ENCODE measurements at places on chromosomes 16 and 17.
A peak's percentile ranks its signal among the peaks of the same experiment; 100 is the strongest.

DNA sequence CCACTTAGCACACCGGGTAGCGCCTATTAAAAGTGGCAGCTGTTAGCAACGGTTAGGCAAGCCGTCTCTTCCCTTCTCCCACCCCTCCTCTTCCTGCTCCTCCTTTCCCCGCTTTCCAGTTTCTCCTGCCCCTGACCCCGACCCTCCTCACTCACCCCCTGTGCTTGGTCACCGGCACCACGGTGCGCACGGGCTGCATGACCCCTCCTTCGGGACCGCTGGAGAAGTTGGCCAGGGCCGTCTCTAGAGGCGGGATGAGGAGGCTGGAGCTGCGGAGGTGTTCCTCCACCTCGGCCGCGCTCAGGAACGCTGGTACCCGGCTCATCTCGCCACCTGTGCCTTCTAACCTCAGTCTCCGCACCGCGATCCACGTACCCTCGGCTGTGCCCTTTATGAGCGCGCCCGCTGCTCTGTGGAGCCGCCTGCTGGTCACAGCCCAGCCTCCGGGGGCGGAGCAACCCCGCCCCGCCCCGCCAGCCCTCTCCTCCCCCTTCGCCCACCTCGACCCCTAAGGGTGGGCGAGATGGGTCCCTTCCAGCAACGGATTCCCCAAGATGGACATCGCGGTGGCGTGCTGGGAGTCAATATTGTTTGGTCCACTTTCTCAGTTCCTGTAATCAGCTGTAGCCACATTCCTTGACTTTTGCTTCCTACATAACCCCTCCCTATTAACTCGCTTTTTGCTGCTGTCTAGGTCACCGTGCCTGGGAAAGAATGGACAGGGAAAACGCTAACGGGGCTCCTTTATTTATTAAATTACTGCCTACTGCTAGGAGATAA is at the start of gene CRYM:
TSS of gene CRYM (minus strand) at position 364 of the 780 bp plus-strand sequence. CDS start at position 325, 39 bp downstream.
- no peak for DNase-seq

DNA sequence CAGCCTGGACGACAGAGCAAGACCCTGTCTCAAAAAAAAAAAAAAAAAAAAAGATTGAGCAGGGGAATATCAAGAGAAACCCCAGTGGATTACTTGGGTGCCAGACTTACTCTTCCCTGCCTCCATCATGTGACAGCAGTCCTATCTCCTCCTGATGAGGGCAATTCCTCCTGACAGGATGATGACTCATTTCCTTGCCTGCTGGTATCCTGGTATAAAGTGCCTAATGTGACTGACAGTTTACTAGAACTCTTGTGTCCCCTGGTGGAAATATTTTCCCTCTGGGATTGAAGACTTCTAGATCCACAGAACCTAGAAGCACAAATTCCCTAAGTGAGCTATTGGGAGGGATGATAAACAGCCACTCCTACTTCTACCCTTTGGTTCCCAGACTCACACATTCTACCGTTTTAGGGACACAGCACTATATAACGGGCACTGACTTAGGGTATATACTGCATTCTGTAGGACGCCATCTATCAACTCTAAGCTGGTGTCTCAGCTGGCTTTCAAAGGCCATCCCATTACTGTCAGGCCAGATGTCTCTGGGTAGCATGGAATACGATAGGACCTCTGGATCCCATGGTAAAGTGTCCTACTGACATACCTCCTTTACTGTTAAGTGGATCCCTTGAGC is 114.6 kb upstream of the MED13 start:
- DNase-seq: no peak

GRCh38 chr16:66705790-66706505 is 9.4 kb upstream of the CMTM4 start:
- no peak for DNase-seq

GRCh38 chr17:34113089-34113488 is 142.0 kb upstream of the CCL2 start:
- no peak for DNase-seq

DNA sequence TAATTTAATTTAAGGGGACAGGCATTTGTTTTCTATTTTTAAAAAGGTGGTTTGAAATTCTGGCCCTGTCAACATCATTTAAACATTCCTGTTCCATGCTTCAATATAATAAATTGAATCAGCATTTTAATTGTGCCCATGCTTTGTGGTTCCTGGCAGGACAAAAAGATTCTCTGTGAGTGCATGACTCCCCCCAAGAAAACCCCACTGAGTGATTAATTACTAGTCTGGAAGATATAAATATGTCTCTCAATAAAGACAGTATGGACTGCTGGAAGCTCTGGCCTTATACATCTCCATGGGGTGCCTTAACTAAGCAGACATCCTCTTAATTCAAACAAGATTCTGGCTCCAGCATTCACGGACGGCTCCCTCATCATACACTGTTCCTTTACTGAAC is 95.0 kb upstream of the PSMD7 start:
- DNase-seq: no peak

DNA sequence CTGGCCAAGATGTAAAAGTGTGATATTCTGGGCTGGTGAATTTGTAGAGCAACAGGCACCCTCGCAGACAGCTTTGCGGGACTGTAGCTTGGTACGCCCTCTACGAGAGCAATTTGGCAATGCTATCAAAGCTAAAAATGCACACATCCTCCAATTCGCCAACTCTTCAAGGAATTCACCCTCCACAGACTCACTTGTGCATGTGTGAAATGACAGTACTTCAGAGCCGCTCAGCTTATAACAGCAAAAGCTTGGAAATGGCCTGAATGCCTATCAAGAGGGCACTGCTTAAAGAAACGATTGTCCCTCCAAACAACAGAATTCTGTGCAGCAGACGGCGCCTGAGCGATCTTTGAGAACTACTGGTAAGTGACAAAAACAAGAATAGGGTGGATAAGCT is 130.8 kb downstream of the SDK2 start:
- no peak for DNase-seq

GRCh38 chr16:66996324-66996982 is 8.1 kb downstream of the CES4A start:
- no peak for DNase-seq

- DNase-seq: no peak
Observed at GRCh38 chr17:50518384-50519023, 10.3 kb downstream of the MYCBPAP start.

DNA sequence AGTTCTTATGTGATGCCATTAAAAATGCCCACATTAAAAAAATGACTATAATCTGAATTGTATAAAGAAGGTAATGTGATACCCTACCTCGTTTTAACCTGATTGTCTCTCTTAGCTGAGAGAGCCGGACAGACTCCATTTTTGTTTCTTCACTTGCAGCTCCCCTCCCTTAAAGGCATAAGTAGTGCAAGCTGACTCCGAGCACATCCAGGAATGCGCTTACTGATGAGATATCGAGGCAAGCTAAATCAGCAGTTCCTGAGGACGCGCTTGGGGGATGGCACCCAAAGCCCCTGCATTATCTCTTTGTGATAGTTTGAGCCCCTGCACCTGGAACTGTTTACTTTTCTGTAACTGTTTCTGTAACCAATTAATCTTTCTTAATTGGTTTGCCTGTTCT is 6.3 kb downstream of the KRT24 start:
- no peak for DNase-seq

DNA sequence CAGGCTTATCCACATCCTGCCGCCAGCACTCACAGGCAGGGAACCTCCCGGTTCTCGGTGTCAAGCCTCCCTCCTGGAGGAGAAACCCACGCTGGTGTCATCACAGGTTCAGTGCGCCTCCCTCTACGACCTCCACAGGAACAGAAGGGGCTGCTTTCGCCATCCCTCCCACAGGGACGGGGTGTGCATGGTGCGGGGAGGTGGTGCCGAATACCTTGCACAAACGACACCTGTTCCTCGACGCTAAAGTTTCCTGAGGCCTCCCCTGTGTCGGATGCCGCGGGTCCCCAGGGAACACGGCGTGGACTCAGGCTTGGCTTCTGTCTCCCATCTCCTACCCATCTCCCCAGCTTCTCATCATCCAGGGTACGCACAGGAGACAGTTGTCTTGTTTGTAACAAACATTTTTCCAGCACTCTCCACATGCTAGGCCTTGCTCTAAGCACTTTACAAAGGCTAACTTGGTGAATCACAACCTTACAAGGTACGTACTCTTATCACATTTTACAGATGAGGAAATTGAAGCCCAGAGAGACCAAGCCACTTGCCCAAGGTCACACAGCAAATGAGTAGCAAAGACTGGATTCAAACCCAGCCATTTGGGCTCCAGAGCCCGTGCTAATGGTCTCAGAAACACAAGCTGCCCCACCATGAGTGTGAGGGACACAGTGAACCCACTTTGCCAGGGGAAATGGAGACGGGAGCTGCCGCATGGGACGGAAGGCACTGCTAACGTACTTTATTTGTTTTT is 271.6 kb downstream of the C16orf95 start:
- no peak for DNase-seq

GRCh38 chr17:73719588-73720071 is 75.4 kb upstream of the SDK2 start:
- no peak for DNase-seq

DNA sequence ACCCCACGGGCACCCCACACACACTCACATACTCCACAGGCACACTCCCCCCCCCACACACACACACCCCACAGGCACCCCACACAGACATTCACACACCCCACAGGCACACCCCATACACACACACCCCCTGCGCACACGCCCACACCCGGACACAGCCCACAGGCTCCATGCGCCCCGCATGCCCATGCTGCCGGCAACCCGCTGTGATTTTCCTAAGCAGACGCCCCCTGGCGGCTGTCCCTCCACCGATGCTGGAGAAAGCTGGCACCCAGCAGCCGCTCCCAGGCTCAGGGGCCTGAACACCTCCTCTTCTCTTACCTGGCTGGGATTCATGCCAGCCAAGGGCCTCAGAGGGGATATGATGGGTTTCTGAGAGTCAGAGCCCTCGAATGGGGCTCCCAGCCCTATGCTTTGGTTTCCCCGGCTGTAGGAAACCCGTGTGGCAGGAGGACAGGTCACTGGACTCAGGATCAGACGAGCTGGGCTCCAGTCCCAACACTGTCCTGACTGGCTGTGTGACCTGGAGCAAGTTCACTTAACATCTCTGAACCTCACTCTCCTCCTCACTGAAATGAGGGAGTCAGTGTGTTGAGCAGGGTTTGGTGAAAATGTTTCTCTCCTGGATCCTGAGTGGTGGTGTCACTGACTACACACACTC is 19.6 kb upstream of the TNFRSF13B start:
- DNase-seq: peak; percentile 74

GRCh38 chr16:12637002-12637401 is 166.7 kb downstream of the CPPED1 start:
- DNase-seq: no peak

DNA sequence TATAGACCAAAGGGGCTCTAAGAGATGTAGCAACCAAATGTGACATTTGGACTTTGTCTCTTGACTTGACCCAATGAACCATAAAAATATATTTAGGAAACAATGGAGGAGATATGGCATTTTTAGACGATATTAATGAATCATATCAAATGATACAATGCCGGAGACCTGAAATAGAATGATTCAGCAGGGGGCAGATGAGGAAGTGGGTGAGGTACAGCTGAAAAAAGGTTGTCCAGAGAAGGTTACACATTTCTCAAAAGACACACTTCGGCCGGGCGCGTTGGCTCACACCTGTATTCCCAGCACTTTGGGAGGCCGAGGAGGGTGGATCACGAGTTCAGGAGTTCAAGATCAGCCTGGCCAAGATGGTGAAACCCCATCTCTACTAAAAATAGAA is 16.5 kb upstream of the SNN start:
- no peak for DNase-seq

DNA sequence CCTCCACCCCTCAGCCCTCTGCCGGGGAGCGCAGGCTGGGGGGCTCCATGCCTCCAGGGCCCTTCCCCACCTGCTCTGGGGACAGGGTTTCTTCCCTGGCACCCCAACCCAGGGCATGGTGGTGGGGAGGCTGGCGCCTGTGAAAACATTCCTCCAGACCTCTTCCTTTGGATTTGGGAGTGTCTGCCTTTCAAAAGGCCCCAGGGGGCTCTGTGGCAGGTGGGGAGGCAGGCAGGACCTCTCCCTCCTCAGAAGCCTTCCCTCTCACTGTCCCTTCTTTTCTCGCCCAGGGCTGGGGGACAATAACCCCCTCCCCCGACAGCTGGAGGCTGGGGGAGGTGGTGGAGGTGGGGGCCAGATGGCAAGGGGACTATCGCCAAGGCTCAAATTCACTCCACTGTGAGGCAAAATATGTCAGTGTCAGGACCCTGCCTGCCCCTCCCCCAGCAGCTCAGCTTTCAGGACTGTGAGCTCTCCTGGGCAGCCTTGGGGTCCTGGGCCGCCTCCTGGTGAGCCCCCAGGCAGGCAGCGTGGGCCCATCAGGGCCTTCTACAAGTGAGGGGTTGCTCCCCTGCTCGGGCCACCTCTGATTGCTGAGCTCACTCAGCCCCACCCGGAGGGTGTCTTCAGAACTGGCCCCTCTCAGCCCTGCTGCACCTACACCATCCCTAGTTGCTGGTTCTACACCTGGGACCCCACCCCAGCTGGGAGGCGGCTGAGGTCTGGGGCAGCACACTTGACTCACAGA is 1.8 kb downstream of the CDH15 start:
- DNase-seq: no peak

GRCh38 chr16:84410361-84411138 is 42.2 kb downstream of the ATP2C2 start:
- DNase-seq: no peak

DNA sequence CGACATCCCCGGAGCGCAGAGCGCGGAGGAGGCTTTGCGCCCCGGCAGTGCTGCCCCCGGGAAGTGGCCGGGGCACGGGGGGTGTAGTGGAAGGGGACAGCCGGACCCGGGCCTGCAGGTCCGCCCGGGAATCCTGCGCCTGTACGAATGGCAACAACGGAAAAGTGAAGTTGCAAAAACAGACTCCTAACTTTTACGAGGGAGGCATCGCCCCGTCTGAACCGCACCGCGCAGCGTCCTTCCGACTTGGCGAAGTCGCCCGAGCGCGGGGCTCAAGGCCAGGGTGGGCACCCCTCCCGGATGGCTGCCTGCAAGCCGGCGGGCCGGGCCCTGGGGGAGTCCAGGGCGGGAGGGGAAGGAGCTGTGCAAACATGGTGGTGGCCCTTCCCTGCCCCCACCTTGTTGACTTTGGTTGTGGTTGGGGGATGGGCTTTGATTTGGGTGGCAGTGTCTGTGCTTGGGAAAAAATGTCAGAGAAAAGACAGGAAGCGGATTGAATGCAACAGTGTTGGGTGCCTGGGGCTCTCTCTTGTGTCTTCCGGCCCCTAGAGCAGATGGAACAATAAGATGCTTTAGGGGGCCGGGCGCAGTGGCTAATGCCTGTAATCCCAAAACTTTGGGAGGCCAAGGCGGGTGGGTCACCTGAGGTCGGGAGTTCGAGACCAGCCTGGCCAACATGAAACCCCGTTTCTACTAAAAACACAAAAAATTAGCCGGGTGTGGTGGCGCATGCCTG is 675 bp downstream of the RNF213 start:
- DNase-seq: peak; percentile 71

GRCh38 chr16:16108759-16109158 is 114.5 kb downstream of the ABCC6 start:
- DNase-seq: no peak

DNA sequence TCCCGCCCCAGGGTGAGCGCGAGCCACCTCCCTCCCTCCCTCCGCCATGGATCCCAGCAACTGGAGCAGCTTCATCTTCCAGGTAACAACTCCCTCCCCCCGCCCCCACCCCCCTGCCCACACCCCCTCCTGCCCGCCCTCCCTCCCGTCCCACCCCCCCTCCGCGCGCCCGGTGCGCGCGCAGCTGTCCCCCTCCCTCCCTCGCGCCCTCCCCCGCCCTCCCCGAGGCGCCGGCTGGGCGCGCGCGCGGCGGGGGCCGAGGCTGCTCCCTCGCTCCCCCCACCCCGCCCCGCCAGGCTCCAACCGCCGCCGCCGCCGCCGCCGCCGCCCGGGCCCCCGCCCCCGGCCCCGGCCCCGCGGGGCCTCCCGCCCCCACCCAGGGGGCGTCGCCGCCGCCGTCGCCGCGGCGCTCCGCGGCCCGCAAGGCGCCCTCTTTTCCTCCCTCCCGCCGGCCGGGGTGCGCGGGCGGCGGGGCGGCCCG is at the start of gene MAZ:
TSS of gene MAZ (plus strand) at position 431 of the 481 bp plus-strand sequence. CDS start 173 bp downstream, outside the sequence.
- peak; percentile 73 for DNase-seq

All from activated gamma-delta T cell treated with Interleukin-2 at 50 U/mL for 16 hours (primary cell).